Bone marrow (tissue), 2 donors: ENCODE measurements at places on chromosomes 5 and 9.

GRCh38 chr9:114414346-114414745 is 26.6 kb upstream of the AKNA start:
- no peak for DNase-seq

DNA sequence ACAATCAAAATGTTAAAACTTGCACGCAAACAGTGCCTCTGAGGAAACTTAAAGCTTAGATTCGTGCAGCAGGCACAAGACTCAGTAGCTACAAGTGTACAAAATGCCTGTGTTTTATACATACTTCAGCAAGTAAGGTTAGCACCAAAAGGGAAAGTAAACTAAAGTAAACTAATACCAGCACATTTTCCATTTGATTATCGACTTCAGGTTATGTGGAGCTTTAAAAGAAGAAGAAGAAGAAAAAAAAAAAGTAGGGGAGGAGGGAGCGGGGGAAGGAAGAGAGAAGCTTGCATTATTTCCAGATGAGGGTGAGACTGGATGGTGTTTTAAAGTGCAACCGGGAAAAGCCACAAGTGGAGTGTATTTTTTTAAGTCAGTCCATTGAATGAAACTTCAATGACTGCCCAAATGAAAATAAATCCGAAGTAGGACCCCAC is 596 bp upstream of the ADAMTS6 start:
- DNase-seq, result no peak

- DNase-seq, result no peak
These were observed 5.1 kb downstream of the GDNF start for GRCh38 chr5:37834542-37835379.

- no peak for DNase-seq
These were observed 38.3 kb downstream of the RECK start for GRCh38 chr9:36074870-36075532.

- no peak for DNase-seq
These were observed 252.7 kb downstream of the CEMIP2 start for GRCh38 chr9:71515626-71516025.

DNA sequence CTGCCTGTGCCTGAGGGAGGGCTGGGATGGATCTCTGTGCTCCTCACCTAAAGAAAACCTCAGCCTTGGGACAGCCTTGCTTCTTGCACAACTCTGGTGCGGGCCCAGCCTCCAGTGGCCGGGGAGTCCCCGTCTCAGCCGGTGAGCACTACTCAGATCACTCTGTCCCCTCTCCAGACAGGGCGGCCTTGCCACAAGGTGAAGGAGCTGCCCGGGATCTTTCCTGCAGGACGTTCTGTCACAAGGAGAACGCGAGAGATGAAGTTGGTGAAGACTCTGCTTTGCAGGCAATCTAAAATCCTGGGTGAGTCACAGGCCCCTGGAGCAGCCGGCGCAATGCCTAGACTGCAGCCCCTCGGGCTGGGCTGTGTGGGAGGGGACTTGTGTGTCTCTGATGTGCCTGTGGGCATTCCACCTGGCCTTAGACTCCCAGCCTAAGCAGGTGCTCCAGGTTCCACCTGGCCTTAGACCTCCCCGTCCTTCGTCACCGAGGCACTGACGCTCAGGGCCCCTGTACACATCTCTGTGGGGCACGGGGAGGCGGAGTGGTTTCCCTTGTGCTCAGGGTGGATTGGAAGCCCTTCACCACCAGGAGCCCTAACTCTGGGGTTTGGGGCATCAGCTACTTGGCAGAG is 15.2 kb upstream of the IRX4 start:
- no peak for DNase-seq

DNA sequence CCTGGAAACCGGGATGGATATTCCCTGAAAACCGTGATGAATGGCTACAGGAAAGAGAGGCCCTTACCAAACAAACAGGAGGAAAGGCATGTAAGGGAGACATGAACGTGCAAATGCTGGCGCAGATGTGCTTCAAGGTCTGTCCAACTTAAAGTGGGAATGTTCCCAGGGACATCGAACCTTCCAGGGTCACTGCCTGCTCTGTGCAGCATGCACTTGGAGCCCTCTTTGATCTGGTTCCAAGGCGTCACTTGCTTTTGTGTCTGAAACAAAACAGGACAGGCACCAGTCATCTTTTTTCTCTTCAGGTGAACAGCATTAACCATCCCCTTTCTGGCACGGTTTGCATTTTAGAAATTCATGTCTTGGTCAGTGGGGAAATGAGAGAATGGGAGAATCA is 479.4 kb downstream of the RASEF start:
- DNase-seq, result no peak

GRCh38 chr9:108207561-108208165 is 648.1 kb downstream of the ACTL7B start:
- DNase-seq, result no peak

- no peak for DNase-seq
These were observed 191.9 kb downstream of the ATP10B start for GRCh38 chr5:160660132-160660531.

DNA sequence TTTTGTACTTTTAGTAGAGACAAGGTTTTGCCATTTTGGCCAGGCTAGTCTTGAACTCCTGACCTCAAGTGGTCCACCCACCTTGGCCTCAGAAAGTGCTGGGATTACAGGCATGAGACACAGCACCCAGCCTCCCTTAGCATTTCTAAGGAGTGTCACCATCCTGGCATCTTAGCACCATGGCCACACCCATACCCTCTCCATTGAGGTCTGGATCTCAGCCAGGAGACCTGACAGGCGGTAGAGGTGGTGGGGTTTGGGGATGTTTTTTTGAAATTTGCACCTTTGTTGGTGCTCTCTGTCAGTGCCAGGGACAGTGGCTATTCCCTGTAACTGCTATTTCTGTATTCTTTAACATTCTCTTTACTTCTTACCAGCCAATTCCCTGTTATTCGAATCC is 72.5 kb downstream of the TRIM36 start:
- DNase-seq, result no peak

GRCh38 chr9:33437898-33438297 is 9.5 kb downstream of the AQP3 start:
- DNase-seq, result no peak

DNA sequence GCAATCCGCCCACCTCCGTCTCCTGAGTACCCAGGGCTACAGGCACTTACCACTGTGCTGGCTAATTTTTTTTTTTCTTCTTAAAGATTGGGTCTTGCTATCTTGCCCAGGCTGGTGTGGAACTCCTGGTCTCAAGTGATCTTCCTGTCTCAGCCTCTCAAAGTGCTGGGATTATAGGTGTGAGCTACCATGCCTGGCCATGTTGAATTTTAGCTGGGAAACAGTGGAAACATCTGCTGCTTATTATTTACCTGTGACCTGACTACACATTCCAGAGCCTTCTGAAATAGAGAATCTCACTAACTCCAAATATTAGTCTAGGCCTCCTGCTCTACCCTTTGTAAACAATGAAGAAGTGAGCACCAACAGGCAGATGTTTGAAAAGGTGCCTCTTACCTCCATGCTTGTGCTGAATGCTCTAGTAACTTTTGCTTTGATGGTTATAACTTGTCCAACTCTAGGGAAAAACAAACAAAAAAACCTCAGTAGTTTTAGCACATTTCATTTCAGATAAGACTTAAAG is 22.5 kb downstream of the ACOT12 start:
- DNase-seq, result no peak

DNA sequence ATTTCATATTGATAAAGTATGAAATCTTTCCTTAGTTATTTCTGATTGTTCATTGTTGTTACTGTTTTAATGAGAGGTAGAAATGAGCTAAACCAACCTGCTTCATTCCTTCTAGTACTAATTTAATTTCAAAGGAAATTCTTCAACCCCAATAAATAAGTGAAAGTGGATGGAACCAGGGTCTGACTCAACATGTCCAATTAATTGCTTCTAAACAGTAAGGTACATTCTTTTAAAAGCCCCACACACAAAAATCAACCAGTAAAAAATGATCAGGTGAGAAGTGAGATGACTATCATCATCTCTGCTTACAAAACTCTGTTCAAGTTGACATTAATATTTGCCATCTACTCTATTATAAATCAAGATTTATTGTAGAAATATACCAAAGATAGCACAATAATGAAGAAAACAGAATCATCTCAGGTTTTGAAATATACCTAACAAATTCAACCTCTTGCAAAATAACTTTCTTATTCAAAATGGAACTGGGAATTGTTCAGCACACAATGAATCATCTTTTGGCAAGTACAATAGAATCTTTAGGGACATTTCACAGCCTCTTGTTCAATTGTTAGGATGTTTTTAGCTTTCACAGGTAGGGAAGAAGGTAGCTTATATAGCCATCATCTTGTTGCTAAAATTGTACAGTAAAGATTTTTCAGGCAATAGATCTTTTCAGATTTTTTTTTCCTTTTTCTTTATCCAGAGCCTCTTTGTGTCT is 114.5 kb downstream of the RPS23 start:
- DNase-seq, result no peak

DNA sequence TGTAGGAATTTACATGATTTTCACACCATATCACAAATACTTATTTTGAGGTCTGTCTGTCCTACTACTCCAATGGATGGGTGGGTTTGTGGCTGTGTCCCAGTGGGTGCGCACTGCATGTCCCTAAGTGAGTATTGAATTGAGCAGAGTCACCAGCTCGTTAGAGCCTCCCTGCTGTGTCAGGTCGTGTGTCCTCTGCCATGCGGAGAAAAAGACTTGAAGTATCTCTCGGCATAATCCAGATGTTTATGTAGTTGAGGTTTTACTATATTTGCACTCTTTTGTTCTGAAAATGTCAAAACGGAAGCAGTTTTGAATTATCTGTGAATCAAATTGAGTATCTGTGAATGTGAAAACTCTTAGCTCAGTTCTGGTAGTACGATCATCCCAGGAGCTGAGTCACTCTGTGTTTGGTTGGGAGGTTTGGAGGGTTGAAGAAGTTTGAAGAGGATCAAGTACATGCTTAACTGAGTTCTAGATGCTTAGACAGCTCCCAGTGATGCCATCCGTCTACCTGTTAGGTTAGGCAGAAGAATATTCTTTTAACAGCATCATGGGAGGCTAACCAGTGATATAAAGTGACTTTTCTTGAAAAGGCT is 194.2 kb downstream of the TENT4A start:
- DNase-seq, result no peak

DNA sequence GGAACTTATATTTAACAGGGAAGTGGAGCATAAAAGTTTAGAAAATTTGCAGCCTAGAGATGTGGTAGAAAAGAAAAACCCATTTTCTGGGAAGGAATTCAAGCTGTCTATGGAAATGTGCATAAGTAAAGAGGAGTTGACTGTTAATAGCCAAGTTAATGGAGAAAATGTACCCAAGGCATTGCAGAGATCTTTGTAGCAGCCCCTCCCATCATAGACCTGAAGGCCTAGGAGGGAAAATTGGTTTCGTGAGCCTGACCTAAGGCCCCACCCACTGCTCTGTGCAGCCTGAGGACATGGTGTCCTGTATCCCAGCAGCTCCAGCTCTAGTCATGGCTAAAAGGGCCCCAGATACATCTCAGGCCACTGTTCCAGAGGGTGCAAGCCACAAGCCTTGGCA is 772.4 kb upstream of the RIOK2 start:
- no peak for DNase-seq

- no peak for DNase-seq
These were observed 4.2 kb upstream of the FAM163B start for GRCh38 chr9:133613432-133613831.

- no peak for DNase-seq
These were observed 184.1 kb upstream of the ADRA1B start for GRCh38 chr5:159732220-159732619.
